ENCODE measurements at places on chromosomes 7 and 10.

DNA sequence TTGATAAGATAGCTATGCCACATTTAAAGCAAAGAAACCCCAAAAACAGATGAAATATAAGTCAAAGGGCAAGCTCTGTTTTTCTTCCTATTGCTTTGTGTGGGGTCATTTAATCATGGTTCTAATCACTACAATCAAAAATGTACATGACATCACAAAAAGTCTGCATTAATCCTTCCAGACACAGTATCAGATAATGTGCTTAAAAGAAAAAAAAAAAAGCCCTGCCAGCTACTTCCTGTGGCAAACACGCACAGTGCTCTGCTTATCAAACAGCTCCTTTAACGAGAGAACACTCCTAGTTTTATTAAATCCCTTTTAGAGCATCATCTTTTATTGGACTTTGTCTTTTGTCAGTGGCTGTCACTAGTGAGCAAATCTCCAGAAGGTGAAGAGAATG is 1005.8 kb downstream of the GATA3 start:
- DNase-seq, result no peak

DNA sequence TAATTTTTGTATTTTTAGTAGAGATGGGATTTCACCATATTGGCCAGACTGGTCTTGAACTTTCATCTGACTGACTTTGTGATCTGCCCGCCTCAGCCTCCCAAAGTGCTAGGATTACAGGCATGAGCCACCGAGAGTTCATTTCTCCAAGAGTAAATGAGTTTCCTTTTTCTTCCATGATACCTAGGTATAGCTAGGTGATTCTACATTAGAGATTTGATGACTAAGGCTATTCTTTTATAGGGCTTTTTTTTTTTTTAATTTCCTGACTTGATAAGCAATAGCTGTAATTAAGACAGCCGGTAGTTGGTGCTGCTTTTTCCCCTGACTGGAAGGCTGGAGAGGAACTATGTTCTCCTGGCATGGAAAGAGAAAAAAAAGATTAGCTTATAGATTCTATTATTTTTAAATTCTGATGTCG is 3.3 kb downstream of the PTPN12 start:
- DNase-seq, result no peak

GRCh38 chr7:143147070-143147469 is 15.2 kb downstream of the PIP start:
- DNase-seq, result no peak

GRCh38 chr10:101221549-101221948 is 7.7 kb downstream of the LBX1 start:
- no peak for DNase-seq

DNA sequence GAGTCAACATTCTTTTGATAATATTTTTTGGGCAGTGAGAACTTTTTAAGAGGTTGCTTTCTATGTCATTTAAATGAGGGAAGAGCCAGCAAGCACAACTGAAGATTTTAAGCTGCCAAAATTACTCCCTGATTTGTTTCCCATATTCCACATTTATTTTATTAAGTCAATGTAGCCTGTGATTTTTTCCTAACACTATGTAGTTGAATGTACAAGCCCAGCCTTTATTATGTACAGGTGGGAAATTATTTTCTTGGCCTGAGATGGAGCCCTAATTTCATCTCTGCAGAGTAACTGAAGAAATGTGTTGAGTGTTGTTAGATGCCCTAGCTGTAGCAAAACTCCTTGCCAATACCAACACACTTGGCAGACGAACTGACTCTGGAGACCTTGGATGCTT is 83.1 kb upstream of the MINDY3 start:
- DNase-seq, result no peak

DNA sequence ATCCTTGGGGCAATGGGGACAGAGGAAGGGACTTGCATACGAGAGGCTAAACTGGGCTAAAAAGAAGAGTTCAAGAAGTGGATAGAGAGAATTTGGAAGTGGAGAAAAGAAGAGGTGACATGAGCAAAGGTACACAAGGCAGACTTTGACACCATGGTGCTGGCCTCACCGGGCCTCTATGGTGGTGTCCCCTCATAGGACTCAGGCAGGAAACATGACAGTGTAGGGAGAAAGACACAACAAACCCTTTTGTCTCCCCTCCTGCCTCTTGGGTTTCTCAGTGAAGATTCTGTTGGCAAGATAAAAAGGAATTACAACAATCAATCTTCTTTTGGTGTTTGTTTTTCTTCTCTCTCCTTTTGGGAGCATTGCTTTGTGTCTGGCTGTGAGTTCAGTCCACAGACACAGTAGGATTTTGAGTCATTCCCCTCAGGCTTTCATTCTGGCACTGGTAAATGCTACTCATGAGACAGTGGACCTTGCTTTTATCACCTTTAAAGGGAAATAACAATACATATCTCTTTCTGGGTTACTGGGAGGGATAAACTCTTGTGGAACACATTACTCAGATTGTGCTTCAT is 827.7 kb downstream of the TNS3 start:
- no peak for DNase-seq

DNA sequence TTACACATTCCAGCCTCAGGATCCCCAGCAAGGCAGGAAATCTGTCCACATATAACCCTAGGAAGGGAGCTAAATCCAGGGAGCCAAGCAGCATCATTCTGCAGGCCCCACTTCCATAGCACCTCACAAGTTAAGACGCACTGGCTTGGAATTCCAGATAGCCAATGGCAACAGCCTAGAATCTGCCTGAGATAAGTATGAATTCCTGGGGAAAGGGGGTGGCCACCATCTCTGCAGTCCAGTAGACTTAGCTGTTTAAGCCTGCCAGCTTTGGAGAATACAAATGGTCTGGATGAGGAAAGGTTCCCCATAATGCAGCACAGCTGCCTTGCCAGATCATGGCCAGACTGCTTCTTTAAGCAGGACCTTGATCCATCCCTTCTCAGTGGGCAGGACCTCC is 179.4 kb upstream of the PRSS1 start:
- no peak for DNase-seq

GRCh38 chr7:142917447-142917846 is 16.1 kb downstream of the TRPV5 start:
- DNase-seq, result no peak

- DNase-seq, result no peak
These were observed 65.6 kb downstream of the WIPF3 start for GRCh38 chr7:29871787-29872398.

DNA sequence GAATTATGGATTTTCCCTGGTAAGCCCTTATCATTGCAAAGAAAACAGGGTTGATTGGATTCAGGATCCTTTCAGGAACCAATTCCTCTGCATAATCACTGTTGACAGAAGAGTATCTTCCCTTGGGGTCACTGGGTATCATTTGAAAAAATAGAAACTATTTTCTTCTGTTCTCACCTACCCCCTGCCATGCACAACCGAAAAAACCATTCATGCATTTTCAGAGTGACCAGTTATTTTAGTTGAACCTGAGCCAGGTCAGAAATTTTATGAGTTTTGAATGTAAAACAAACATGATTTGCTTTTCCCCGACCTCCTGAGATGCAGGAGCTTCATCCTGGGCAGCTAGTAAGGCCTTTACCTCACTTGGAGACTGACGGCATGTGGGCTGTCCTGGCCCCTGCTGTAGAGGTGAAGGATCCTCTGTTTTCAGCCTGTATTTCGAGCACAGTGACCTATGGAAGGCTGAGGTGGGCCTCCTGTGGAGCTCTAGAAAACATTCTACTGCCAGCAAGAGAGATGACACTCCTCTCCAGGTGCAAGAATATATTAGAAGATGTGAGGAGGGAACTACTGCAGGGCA is 30.1 kb downstream of the TMEM178B start:
- DNase-seq, result no peak

DNA sequence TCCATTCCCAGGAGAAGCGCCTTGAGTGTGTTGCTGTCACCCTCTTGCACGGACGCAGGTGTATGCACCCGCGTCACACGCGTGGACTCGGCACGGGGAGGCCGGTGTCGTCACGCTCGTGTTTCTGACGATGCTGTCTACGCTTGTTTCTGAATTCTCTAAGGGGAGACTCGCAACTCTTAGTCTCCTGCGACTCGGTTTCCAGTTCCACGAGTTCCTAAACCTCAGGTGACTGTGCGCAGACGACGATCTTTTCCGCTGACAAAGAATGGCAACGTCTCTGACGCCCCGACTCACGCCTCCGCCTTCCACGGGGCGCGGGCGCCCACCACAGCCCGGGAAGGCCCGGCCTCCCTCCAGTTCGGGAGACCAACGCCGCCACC is 579 bp downstream of the IDI1 start:
- no peak for DNase-seq

- DNase-seq, result no peak
These were observed 9.2 kb upstream of the FOXP2 start for GRCh38 chr7:114405427-114405826.

- DNase-seq, result no peak
These were observed 281.7 kb downstream of the AHR start for GRCh38 chr7:17580141-17580540.

GRCh38 chr10:104440221-104440620 is 86.6 kb downstream of the CFAP58 start:
- DNase-seq, result no peak

GRCh38 chr7:50147951-50148808 is 55.1 kb upstream of the ZPBP start:
- no peak for DNase-seq

DNA sequence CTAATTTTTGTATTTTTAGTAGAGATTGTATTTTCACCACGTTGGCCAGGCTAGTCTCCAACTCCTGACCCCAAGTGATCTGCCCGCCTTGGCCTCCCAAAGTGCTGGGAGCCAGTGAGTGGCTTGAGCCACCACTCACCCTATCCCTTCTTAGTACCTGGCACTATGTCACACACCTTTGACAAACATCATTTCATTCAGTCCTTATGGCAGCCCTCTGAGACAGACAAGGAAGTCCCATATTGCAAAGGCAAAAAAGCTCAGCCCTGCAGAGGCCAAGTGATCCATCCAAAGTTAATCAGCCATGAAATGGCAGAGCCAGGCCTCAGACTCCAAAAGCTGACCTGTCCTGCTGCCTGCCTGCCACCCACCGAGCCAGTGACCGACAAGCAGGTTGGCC is 39.9 kb upstream of the ECHDC3 start:
- no peak for DNase-seq

GRCh38 chr7:42219447-42219846 is 17.6 kb downstream of the GLI3 start:
- DNase-seq, result no peak

- DNase-seq, result no peak
These were observed 83.3 kb upstream of the DNAJC1 start for GRCh38 chr10:22086730-22087401.

All from cortex of kidney (tissue), 1 donor.